Cortex of kidney (tissue), 1 donor: ENCODE measurements at places on chromosomes 16 and 17.

DNA sequence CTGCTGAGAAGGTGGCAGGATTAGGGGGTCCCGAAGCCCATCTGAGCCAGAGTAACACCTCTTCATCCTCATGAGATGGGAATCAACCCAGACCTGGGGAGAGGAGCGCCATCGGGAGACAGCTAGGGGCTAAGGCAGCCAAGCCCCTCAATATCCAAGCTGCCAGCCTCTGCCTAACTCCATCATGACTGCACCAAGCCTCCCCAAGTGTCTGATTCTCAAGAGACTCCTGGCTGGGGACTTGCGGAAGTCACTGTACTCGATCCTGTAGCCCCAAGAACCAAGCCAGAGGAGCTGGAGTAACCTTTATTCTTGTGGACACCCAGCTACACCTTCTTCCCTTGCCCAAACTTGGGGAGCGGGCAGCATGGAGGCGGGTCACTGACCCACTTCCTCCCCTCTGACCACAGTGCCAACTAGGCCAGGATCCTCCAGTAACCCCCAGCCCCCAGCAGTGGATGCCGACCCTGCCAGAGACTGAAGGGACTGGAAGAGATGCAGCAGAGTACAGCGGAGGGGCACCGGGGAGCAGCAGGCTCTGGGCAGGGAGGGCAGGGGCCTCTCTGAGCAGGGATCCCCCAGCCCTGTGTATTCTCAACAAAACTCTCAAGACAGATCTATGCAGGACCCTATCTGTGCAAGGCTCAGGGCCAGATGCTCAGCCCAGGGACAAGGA is 13.3 kb downstream of the HDAC5 start:
- DNase-seq: no peak

DNA sequence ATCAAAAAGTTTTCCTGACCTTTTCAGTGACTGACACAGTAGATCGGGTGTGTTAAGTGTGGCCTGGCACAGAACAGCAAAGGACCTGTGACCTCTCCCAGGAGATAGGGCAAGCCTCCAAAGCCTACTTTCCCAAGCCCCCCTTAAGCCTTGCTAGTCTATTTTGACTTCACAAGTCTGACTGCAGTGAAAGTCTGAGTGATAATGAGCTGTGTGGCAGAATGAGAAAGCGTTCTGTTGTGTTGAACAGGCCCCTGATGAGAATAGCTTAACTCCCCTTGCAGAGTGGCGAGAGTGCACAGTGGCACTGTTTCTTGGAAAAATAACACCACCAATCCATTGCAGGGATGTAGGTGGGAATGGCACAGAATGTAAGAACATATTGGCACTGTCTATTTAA is 32.8 kb downstream of the MMD start:
- DNase-seq: no peak

- no peak for DNase-seq
These were observed 75.8 kb downstream of the ADAMTS18 start for GRCh38 chr16:77359065-77359502.

DNA sequence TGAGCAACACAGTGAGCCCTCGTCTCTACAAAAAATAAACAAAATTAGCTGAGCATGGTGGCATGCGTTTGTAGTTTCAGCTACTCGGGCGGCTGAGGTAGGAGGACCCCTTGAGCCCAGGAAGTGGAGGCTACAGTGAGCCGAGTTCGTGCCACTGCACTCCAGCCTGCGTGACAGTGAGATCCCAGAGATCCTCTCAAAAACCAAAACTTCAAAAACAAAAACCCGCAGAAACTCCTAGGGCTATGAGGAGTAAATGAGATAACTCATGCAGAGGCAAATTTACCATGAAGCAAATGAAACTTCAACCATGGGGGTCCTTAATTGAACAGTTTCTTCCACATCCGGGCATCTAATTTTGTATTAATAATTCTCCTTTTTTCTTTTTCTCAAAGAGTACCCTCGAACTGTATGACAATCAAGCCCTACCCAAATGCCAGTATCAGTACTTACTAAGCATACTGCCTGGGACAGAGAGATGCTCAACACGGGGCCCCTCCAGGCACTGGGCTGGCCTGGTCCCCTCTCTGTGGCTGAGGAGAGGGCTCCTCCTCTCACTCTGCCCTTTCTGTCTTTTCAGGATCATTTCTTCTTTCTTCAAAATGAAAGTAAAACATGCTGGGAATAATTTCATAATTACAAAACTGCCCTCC is 789 bp upstream of the PIPOX start:
- DNase-seq: no peak

DNA sequence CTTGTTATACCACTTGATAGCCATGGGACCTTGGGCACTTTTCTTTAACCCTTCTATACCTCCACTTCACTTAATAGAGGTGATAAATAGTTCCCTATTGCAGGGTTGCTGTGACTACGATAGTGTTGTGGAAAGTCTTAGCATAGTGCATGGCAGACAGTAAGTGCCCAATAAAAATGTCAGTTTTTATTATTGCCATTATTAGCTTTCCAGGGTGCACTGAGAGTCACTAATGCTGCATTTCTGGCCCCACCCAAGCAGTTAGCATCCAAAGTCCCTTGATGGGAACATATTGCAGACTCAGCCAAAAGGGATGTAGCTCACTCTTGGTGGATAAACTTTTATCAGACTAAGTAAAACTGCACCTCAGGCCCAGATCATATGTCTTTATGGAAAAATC is 41.5 kb upstream of the TEKT3 start:
- DNase-seq: no peak

DNA sequence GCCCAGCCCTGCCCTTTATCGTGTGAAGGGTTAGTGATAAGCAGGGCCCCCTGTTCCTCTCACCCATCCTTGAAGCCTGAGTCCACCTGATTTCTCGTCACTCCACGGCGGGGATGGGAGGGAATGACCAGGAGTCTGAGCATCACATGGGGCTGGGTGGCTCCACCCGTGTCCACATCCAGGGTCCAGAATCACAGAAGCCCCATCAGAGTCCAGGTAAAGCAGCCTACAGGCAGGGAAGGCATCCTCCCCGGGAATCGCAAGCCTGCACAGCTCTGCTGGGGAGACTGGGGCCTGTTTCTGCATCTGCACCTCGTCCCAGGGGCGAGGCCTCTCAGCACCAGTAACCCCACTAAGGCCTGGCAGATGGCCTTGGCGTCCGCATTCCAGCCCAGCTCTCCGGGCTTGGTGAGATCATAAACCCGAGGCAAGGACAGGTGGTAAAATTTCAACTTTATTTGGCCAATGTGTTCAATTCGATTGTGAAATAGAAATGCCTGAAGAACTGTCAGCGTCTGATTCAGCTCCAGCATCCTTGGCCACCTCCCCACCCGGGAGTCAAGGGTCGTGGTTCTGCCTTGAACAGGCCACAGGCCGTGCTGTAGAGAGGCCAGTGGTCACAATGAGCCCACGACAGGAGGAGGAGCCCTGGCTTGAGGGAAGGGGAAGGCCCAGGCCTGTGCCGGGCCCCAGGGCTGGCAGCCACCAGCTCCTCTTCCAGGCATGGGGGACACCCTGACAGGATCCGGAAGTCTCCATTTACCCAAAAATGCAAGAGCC is 8.1 kb upstream of the PPP1R27 start:
- DNase-seq: no peak
